ENCODE measurements at places on chromosomes 2 and 18.
A peak's percentile ranks its signal among the peaks of the same experiment; 100 is the strongest.

DNA sequence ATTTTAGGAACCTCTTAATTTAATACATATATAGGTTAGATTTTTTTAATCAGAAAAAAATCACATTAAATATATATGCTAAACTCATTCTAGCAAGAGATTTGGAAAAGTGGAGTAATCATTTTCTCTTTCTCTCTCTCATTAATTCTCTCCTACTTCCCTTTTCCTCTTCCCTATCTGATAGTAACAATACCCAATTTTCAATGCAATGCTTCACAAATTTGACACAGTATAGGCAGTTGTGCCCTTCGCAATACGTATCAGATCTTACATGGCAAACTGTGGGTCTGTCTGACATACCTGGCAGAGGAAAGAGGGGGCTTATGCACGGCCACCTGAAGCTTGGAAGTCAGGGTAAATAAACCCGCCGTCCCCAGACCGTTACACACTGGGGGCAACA lies 444.3 kb downstream of the NBAS start:
- DNase-seq, result no peak

DNA sequence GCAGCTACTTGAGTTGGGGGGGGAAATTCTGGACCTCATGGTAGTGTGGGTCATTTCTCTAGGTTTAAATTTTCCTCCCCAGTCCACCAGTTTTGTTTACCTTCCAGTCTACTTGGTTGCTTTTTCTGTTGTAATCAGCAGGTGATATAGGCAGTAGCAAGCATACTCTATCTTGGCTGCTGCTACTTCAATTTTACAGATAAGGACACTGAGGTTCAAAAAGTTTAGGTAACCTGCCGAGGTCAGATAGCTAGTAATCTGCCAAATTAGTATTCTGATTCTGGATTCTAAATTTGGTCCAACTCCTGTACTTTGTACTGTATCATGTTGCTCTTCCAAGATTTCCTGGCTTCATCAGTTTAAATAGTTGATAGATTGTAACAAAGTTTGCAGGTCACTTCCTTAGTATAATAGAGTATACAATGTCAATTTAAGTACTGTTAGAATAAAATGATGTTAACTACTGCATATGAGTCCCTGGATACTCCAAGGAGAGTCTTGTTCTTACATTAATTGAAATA lies 34.7 kb downstream of the ANTXR1 start:
- no peak for DNase-seq

- DNase-seq, result no peak
Observed at GRCh38 chr18:11150271-11150615, 874 bp upstream of the PIEZO2 start.

DNA sequence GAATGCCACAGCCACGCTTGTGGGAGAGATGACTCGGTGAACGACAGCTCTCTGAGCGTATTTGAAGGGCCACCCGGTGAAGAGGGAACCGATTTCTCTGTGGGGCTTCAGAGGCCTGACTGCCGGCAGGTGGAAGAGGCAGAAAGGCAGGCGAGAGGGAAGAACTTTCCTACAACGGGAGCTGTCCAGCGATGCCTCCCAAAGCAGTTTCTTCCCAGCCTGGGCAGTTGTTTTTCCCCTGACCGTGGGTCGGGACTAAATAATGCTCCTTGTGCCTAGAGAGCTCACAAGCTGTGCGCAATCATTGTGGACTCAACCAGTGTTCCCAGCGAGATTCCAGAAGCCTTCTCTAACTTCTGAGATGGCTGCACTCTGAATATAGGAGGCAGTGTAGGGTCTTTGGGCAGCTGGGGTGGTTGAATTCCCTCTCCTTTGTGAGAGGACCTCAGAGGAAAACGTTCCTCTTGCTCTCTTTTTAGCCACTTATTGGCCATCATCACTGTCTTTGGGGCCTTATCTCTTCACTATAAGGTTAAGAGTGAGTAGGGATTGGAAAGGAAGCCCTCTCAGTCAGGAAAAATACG lies 710 bp downstream of the SEC11C start:
- no peak for DNase-seq

GRCh38 chr2:105388971-105389381 lies 9.9 kb downstream of the FHL2 start:
- DNase-seq, result no peak

DNA sequence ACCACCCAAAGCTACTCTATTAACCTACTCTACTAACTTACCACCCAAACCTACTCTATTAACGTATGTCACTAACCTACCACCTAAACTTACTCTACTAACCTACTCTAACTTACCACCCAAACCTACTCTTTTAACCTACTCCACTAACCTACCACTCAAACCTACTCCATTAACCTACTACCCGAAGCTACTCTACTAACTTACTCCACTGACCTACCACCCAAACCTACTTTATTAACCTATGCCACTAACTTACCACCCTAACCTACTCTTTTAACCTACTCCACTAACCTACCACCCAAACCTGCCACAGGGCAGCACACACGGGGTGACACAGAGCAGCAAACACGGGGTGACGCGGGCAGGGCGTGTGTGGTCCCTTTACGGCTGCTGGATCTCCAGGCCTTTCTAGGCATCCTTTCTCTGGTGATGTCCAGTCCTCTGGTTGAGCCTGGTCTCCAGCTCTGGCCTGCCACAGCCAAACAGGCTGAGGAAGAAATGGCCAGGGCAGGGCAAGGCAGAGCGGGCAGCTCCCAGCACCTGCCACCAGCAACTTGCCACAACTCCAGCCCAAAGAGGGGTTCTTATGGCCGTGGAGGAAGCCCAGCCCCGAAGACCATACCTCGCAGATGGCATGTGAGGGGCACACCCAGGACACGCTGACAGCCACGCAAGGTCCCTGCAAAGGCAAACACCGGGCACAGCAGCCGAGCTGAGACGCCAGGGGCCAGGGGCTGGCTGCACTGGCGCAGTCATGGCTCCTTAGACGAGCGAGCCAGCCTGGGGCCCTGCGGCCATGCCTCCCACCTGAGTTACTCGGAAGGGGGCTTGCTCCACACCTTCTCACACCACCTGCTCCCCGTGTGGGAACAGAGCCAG lies 25.7 kb downstream of the PXDN start:
- no peak for DNase-seq

DNA sequence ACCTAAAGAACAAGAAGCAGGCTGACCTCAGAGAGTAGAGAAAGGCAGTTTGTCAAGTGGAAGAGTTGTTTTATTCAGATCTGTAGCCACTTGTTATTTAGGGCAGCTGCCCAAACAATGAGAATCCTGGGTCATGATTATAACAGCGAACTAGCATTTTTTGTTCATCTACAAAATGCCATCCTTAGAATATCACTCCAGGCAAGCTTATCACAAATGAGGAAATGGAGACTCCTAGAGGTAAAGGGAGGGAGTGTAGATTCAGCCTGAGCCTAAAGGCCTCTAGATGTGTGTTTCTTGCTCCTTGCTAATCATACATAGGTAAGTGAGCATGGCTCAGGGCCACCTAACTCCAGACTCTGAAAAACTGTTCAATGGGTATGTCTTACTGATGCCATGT lies 126.1 kb downstream of the HNMT start:
- DNase-seq, result no peak

GRCh38 chr2:43169987-43170386 lies 56.4 kb downstream of the ZFP36L2 start:
- DNase-seq, result peak; percentile 52

- DNase-seq, result no peak
Observed at GRCh38 chr2:112959109-112959812, 18.5 kb upstream of the IL36G start.

GRCh38 chr2:98468621-98469236 lies 24.1 kb downstream of the INPP4A start:
- peak; percentile 77 for DNase-seq

DNA sequence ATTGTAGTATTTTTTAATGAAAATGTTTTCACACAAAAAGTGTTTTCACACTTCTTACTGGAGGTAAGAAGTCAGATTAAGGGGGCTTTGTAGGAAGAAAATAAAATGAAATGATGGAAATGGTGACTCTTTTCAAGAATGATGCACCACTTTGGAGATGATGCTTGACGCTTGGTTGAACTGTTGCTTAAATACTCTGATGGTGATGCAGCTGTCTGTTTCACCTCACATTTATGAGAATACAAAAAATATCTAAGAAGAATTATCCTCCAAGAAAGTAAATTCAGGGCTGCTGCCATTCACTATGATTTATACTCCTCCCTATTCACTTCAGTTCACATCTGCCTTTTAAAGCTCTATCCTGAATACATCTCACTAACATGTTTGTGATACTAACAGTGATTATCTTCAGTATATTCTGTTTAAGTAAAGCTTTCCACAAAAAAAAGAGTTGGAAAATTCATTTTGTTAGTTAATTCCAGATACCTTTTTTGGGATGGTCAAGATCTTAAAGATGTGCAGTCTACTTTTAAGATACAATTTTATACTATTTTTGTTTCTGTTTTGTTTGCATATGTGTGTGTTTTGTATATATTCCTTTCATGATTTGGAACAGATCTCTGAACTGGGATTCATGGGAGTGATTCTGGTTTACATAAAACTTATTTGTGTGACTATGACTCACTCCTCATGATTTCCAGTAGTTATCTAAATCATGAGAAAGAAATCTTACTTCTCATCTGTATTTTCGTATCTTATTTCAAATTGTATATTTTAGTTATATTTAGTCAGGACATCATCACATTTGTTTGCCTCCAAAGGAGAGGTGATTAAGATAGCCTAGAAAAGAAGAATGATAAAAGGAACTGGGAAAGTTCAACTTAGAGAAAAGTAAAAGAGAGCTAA lies 53.1 kb downstream of the SLC39A10 start:
- DNase-seq, result no peak

DNA sequence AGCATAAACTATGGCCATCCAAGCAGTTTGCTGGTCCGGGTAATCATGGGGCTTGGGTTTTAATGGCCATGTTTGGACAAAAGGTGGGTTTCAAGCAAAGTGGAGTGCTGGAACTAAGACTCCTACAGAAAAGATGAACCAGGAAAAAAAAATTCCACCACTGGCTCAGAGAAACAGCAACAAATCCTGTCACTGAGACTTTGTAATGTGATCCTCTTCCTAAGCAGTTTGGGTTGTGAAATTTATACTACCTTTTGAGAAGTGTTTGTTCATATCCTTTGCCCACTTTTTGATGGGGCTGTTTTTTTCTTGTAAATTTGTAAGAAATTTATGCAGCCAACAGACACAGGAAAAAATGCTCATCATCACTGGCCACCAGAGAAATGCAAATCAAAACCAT lies 40.2 kb downstream of the MRPL33 start:
- no peak for DNase-seq
